Activated CD4-positive, alpha-beta memory T cell treated with anti-CD3 and anti-CD28 coated beads, Interleukin-2, amount 10 ng/mL, durations not matched to agents 7 days and 5 days (primary cell): ENCODE measurements at places on chromosomes 2 and 18. TPM values are rescaled to one million over a fixed set of nuclear protein-coding genes. Genes with fewer than 3 reads are reported as not detected.

CYTIP gene
- total RNA-seq, result 406 TPM

- no peak for DNase-seq
Observed at GRCh38 chr2:168848225-168848624, 42.0 kb downstream of the SPC25 start.

PAX3 gene
- not detected for total RNA-seq

AKAIN1 gene
- total RNA-seq, result not detected

DNA sequence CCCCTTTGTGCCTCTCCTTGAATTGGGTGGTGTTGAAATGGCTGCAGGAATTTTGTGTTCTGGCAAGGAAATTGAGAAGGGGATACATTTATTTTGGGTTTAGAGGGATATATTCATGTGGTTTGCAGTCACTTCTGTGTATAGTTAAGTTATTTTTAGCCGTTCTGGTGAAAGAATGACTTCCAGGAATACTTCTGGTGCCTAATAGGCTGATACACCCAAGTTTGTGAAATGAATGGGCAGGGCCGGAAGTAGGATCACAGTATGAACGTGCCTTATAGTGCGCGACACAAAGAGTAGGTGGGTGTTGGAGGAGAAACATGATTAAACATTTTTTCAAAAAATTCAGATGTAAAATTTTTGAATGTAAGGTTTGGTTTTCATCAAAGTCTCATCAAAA is 168.6 kb upstream of the ATP5MC3 start:
- DNase-seq, result no peak

AFF3 gene
- total RNA-seq, result 0.03 TPM

- DNase-seq, result no peak
Observed at GRCh38 chr2:160516547-160517365, 23.1 kb upstream of the RBMS1 start.

GRCh38 chr2:99803846-99804245 is 314.0 kb upstream of the REV1 start:
- no peak for DNase-seq

GRCh38 chr18:33594799-33595198 is 16.8 kb downstream of the ASXL3 start:
- no peak for DNase-seq

GRCh38 chr2:72806280-72806945 is 19.4 kb downstream of the EXOC6B start:
- no peak for DNase-seq
